Left colon (tissue), 2 donors: ENCODE measurements at places on chromosomes 1 and 21. TPM values are rescaled to one million over a fixed set of nuclear protein-coding genes. Genes with fewer than 3 reads are reported as not detected.
A peak's percentile ranks its signal among the peaks of the same experiment; 100 is the strongest.

GRCh38 chr1:209420276-209420675 lies 163.2 kb upstream of the CAMK1G start:
- DNase-seq = no peak

DNA sequence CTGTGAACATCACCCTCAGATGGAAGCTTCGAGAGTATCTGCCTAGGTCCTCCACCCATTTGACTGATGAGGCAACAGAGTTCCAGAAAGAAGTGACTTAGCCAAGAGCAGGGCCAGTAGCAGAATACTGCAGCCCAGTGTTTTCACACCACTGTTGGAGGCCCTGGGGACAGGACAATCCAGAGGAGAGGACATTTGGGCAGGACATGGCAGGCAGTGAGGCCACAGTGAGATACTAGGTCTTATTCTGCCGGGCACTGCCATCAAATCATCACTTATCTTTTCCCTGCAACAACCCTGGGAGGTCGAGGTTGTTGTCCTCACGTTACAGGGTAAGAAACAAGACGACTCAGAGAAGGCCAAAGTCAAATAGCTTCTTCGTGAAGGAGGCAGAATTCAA lies 5.5 kb upstream of the FOXO6 start:
- peak; percentile 5 for DNase-seq

- no peak for DNase-seq
These were observed 142.3 kb downstream of the DNM3 start for GRCh38 chr1:171983584-171983983.

GRCh38 chr1:152983743-152984142 lies at the start of gene SPRR1A:
Gene SPRR1A, plus strand, starts transcription at chr1:152984081. Its CDS starts 1,150 bp downstream, at chr1:152985231.
- no peak for DNase-seq

- no peak for DNase-seq
These were observed 85.3 kb downstream of the SCCPDH start for GRCh38 chr1:246809473-246809872.

DNA sequence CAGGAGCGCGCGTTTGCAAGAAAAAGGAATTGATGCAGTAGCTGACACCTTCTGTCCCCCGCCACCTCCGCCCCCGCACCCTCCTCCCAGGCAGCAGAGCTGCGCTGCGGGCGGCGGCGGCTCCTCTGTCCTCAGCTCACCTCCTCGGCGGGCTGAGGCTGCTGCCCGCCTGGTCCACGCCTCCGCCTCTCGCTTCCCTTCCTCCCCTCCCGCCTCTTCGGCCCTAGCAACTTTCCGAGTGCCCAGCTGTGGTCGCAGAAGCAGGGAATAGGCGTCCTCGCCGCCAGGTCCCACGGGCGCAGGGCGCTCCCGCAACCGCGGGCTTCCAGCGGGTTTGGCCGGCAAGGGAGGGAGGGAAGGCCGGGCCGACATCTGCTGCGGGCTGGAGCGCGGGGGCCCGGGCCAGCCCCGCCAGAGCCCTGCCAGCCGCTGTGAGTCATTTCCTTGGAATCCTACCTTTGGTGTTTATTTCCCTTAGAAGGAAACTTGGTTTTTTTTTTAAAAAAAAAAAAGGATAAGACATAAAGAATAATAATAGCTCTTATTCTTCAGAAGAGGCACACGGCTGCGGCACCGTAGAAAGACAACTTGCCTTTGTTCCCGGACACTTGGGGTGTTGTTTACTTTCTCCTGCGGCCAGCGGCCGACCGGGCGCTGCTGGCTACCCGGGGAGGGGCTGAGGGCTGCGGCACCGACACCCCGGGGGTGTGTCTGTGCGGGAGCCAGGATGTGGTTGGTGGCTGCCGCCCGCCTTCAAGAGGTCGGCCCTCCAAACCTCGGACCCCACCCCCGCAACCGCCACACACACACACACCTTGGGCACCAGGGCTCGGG lies 1.1 kb downstream of the SERTAD4 start:
- peak; percentile 79 for DNase-seq

DNA sequence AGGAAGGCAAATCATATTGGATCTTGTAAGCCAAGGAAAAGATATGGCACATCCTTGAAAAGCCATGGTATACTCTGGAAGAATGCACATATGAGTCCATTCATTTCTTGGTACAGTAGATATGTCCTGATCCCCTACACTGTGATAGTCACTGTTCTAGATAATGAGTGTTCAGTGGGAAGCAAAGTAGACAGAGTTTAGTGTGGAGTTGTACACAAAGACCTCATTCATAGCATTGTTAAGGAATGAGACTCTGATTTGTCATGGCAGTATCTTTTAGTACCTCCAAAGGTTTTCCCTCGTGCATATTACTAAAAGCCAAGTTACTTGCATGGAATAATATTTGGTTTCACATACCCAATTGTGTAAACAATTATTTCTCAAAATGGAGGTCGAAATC lies 204.7 kb downstream of the NFIA start:
- DNase-seq = no peak

- no peak for DNase-seq
These were observed 12.0 kb upstream of the ETV3L start for GRCh38 chr1:157111396-157112165.

GRCh38 chr1:42747125-42747524 lies 7.1 kb upstream of the CLDN19 start:
- DNase-seq = no peak

- DNase-seq = no peak
These were observed 30.3 kb upstream of the PEX10 start for GRCh38 chr1:2442661-2443060.

DNA sequence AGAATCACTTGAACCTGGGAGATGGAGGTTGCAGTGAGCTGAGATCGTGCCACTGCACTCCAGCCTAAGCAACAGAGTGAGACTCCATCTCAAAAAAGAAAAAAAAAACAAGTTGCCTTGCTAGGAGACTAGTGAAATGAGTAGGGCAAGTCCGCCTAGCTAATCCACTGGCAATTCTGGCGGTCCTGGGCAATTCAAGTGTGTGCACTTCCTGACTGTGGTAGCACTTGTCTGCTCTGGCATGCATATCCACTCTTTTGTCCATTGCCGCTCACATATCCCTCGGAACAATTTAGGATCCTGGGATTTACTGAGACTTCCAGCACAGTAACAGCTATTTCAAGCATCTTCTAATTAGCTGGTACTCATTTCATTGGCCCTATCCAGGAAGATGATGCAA lies 426.3 kb upstream of the ADGRL2 start:
- no peak for DNase-seq

DNA sequence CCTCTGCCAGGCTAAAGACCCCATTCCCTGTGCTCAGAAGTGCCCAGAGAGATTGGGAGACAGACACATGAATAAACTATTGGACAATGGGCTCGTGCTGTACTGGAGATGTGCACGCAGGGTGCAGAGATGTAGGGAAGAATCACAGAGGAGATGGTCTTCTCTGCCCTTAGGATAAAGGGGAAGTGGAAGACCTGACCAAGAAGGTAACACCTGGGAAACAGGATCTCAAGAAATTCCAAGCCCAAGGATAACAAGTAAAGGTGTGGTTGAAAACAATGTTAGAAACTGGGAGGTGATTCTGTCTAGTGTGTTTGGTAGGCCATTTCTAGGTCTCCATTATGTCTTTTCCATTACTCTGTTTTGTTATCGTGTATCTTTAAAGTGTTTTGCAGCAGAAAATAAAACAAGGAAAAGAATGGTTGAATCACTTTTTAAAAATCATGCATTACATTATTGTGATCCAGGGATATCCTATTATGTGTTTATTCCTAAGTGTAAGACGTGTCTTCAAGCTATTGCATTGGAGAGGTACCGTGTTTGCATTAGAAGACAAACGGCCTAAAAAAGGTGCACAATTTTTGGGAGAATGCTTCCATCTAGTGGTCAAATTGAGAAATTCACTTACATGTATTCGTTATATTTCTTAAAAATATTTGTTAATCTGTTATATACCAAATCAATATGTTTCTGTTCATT lies 40.8 kb upstream of the KCTD3 start:
- no peak for DNase-seq

DNA sequence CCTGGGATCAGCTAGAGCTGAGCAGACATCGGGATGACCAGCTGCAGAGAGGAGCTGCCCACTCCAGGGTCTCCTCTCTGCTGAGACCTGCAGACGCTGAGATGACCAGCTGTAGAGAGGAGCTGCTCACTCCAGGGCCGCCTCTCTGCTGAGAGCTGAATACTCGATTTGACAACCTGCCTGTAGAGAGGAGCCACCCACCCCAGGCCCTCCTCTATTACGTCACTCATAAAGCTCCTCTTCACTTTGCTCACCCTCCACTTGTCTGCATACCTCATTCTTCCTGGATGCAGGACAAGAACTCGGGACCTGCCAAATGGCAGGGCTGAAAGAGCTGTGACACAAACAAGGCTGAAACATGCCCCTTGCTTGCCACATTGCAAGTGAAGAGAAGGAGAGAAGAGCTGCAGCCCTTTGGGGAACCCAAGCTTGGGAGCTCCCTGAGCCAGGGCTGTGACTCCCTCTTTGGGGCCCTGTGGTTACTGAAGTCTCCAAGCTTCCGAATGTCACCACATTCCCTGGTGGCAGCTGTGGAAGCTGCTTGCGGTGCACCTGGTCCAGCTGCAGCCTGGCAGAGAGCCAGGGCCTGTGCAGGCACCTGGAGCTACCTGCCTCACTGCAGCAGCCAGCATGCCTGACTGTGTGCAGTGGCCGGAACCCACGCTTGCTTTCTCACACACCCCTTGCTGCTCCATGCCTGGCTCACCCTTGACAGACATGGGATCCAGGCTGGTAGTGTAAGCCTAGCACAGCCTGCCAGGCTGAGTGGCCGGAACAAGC lies 59.6 kb downstream of the CC2D1B start:
- DNase-seq = no peak

DNA sequence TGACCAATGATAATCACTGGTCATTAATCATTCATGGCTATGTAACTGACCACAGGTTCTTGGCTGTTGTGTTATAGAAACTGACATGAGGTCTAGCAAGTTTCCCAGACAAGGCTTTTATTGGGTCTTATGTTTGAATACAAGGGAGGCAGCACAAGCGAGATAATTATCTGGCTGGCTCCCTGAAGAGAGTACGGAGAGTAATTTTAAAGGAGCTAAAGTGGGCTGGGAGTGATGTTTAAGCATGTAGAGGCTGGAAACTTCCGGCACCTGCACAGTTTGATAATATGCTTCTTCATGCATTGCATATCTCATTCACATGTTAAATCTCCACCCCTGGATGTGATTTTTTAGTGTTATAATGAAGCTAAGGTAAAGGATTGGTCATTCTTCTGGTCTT lies 116.2 kb upstream of the KCNK1 start:
- DNase-seq = no peak

- DNase-seq = no peak
These were observed 600.5 kb downstream of the KCNT2 start for GRCh38 chr1:196007763-196008162.

LAMB3 gene
- 85.2 TPM for total RNA-seq

HEATR1 gene
- 15.3 TPM for total RNA-seq

MRPS15 gene
- total RNA-seq = 43.6 TPM
